Cardiac septum (tissue), 1 donor: ENCODE measurements at places on chromosomes 3 and 15. TPM values are rescaled to one million over a fixed set of nuclear protein-coding genes. Genes with fewer than 3 reads are reported as not detected.
A peak's percentile ranks its signal among the peaks of the same experiment; 100 is the strongest.

DNA sequence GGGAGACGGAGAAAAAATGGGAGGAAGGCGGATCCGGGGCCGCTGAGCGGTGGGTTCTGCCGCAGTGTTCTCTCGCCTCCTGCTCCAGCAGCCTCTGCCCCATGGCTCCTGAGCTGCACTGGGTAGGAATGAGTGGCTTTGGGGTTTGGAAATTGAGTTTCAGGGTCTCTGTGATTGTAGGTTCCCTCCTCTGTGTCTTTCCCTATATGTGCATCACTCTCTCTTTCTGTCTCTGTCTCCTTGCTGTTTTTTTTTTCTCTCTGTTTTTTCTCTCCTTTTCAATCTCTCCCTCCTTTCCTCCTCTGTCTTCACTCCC is 1.9 kb downstream of the GRM7 start:
- no peak for DNase-seq

DNA sequence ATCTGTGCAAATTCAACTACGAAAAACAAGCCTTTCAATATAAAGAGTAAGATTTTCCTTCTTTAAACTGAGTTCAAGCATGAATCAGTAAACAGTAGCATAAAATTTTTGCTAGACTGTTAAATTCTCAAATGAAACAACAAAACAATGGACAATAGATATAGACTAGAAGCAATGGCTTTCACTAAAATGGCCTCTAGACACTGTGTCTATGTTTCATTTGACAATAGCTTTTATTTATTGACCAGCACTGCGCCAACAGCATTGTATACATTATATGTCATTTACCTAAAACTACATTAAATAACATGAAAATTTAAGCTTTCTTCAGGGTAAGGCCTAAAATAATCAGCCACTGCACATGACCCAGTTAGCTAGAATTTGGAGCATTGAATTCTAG is 148.5 kb downstream of the DUT start:
- no peak for DNase-seq

DNA sequence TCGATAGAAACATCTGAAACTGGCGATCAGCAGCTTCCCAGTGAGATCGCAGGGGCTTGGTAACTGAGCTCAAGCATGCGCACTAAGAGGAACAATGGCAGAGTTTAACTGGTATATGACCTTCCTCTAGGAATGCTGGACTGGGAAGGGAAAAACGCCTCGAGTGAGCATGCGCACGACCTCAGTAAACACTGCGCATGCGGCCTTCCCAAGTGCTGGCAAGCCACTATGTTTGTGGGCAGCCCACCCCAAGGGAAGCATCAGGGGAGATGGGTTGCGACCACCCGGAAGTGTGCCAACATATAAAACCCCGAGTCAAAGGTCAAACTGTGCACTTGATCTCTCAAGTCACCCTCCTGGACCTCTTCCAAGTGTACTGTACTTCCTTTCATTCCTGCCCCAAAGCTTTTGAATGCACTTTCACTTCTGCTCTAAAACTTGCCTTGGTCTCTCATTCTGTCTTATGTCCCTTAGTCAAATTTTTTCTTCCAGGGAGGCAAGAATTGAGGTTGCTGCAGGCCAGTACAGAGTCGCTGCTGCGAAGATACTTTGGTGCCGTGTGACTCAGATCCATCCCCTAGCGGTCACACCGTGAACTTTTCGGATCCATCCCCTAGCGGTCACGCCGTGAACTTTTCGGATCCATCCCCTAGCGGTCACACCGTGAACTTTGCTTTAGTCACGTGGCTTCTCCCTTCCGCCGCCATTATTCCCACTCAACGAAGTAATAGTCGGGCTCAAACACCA is 243.3 kb downstream of the FAM43A start:
- DNase-seq, result no peak

DNA sequence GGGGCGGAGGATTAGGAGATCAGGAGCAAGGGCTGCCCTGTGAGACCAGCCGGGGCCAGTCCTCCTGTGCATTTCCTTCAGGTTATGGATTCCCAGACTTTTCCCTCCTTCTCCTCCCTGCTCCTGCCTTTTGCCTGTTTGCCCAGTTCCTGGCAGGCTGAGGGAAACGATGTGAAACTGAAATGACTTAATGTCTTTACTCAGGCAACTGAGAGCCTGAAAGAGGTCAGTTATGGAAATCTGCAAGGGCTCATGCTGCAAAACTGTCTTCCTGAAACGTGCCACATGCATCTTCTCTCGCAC is 57.2 kb downstream of the MESD start:
- DNase-seq, result no peak

DNA sequence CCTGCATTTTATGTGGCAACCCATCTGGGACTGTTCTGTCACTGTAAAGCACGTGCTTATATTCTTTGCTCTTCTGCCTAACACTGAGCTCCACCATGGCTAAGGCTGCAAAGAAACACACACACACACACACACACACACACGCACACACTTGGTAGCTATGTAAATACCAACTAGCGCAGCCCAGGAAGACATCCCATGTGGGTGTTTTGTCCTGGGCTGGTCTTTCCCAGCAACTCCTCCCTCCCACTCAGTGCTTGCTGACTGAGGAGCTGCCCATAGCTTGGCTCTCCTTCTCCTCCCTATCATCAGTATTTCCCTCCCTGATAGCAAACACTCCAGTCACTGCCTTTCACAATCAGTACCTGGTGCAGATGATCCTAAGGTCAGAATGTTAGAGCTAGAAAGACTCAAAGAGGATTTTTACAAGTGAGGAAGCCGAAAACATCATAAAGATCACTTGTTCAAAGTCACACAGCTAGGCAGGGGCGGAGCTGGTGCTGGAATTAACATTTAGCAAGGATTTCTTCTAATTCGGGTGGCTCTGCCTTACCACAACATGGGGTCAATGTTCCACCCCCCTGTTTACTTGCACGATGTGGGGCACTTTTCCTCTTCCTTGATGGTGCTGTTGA is 377.1 kb upstream of the TBL1XR1 start:
- DNase-seq, result no peak

GRCh38 chr3:129211772-129212171 is 28.1 kb upstream of the CNBP start:
- DNase-seq, result peak; percentile 86

GRCh38 chr3:49992326-49992725 is 52.4 kb downstream of the RBM6 start:
- DNase-seq, result no peak

- no peak for DNase-seq
Measured at GRCh38 chr3:159443266-159443665, 545.4 kb upstream of the IL12A start.

- no peak for DNase-seq
Measured at GRCh38 chr15:41879321-41879845, 14.5 kb downstream of the SPTBN5 start.

GRCh38 chr3:52845157-52845556 is 10.3 kb upstream of the MUSTN1 start:
- no peak for DNase-seq

DNA sequence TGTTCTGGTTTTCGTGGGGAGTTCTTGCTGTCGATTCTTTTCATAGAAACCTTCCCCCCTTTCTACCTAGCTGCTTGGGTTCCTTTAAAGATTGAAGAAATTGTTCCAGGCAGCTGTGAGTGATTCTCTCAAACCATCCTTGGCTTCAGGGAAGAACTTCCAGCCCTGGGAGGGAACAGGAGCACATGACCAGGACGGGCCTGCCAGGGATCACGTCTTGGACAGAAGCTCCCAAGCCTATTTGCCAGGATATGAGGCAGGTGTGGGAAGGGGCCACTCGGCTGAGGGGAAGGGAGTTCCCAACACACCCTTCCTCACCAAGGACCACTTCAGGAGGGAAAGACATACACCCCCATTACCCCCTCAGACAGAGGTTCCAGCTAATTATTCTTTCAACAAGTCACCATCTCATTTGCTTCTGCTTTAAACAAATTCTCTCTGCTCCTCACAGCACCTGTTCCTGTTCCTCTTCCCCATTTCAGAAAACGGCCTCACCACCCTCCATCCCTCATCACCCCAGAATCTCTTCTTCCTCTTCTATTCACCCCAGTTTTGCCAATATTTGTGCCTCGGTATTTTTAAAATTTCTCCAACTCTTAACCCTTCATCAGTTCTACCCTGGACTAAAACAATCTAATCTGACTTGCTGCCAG is 62.5 kb downstream of the WHAMM start:
- no peak for DNase-seq

DNA sequence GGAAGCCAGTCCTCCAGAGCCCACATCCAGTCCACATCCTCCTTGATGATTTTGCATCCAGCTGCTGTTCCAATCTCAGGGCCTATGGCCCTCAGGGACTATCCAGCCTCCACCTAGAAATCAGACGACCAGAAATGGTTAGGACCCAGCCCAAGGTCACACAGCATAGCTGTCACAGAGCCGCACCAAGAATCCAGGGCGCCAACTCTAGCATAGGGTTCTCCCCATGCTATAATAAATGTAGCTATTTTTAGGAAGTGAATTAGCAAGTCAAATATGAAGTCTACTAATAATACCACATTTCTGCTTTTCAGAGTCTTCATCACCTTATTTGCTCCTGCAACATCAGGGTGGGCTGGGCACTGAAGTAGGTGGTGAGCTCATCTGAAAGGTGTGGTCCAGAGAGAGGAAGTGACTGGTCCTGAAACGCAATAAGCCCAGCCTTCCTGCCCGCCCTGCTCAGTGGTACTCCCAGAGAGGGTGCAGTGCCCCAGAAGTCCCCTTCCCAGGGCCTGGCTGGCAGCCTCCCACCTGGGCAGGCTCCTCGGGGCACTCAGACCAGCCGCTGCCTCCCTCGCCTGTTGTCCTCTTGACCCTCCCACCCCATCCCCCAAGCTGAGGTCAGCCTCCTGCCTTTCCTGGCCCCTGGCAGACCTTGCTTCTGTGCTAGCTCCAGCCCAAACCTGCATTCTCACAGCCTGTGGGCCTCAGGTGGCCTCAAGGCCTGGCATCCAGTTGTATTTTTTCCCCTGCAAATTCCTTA is 17.6 kb upstream of the CYP11A1 start:
- no peak for DNase-seq

- DNase-seq, result no peak
Measured at GRCh38 chr3:41900265-41900664, 61.6 kb downstream of the ULK4 start.

DNA sequence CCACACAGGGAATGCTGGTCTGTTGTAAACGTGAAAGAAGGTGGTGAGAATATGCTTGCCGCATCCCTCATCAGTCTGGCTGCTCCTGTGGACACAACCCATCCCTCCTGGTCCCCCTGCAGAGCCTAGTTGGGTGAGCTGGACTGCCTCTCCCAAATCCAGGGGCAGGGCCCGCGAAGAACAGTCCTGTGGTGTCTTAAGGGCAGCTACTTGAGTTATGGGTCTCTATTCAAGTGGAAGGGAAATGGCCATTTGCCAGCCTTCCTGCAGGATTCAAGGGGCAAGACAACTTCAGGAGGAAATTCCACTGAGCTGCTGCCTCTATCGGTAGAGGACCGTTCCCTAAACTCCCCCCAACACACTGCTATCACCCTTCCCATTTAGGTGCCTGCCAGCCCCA is 98.9 kb downstream of the IQSEC1 start:
- no peak for DNase-seq

DNA sequence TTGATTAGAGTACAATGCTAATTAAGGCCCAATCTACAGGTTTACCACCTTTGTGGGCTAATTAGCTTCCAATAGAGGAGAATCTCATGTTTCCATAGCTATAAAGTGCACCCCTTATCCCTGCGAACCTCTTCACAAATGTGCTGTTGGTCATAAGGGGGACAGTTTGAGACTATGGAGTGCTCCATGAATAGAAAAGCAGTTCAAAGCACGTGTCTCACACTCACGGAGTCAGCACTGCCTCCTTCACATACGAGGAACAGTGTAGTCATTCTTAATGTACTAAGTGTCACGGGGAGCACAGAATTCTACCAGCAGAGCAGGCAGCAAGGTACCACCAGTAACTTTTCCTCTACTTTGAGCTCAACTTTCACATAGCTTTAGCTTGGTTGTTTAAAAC is 62.1 kb downstream of the ETV5 start:
- no peak for DNase-seq

DNA sequence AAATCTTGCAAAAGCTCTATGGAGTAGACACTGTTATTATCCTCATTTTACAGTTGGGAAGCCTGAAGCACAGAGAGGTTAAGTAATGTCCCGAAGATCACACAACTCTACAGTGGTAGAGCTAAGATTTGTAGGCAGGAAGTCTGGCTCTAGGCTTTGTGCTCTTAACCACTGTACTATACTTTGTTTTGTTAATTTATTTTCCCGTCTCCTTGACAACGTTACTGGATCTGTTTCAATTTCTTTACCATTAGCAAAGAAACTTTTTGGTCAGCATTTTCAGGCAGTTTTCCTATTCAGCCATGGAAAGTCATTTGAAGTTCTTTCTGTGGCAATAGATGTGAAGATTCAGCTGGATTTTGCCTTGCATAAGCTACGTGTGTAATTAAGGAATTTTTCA is 51.7 kb downstream of the OTOL1 start:
- no peak for DNase-seq

DNA sequence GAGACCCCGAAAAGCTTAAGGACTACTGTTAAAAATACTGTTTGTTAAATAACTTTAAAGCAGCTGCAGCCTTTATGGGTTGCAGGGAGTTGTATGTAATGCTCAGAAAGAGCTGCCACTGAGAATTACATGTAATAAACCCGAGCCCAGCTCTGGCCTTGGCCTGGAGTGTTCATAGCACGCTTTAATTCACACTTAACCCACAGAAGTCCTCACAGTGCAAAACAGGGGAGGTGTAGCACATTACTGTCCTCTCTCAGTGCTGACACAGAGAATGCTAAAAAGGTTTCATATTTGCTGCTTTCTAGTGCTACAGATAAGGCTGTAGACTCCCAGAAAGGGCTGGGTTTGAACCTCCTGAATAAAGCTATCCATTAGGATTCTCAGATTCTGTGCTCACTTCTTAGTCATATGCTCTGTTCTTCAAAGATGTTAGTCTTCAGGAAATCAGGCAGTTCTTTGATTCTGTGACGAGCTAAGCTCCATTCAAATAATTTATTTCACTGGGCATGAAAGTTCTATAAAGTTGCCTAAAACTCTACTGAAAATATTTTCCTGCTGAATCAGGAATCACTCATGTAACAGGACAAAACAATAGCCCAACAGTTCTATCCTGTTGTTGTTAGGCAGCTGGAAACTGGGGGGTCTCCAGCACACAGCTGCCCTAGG is 108.0 kb downstream of the SENP2 start:
- DNase-seq, result no peak

TMEM212 gene
- total RNA-seq, result not detected

ITGA11 gene
- total RNA-seq, result 9.3 TPM

CCRL2 gene
- total RNA-seq, result 1.3 TPM

SKOR1 gene
- total RNA-seq, result 0.24 TPM

TLR9 gene
- 0.16 TPM for total RNA-seq

SEMA5B gene
- 21.1 TPM for total RNA-seq

LTK gene
- 0.65 TPM for total RNA-seq

TBC1D5 gene
- 25.9 TPM for total RNA-seq
